ENCODE measurements at places on chromosomes 13 and 19.

- DNase-seq = no peak
Observed at GRCh38 chr13:83752141-83752540, 130.1 kb downstream of the SLITRK1 start.

GRCh38 chr19:1752009-1752756 is 1.1 kb upstream of the ONECUT3 start:
- DNase-seq = no peak

DNA sequence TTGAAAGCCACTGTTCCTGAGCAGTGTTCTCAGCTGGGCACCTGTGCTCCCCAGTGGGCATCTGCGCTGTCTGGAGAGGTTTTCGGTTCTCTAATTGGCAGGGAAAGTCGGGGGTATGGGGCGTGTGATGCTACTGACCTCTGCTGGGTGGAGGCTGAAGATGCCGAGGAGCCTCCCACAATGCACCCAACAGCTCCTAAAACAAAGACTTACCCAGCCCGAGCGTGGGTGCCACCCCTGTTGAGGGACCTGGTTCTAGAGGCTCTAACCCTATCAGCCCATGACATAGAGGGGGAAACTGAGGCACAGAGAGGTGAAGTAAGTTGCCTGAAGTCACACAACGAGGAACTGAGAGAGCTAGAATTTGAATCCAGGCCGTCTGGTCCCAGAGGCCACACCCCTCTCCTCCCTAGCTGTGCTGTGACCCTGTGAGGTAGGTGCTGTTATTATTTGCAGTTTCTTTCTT is 2.3 kb downstream of the SPACA4 start:
- no peak for DNase-seq

GRCh38 chr19:54319049-54319448 is 6.1 kb upstream of the LILRA5 start:
- DNase-seq = no peak

GRCh38 chr19:17052439-17052838 is 22.8 kb downstream of the HAUS8 start:
- no peak for DNase-seq

DNA sequence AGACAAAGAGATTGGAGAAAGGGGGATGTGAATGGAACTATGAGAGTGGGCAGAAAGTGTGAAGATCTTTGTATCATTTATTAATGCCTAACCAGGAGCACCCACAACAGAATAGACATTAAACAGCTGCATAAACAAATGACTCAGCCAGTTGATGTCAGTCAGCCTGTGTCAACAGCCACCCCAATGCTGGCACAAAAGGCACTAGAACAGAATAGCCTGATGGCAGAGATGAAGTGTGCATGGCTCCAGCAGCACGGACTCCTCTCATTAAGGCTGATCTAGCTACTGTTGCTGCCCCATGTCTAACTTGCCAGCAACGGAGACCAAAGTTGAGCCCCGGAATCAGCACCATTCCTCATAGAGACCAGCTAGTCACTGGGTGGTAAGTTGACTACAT is 7.8 kb downstream of the CPB2 start:
- no peak for DNase-seq

GRCh38 chr13:98365302-98365701 is 188.2 kb upstream of the RNF113B start:
- DNase-seq = no peak

GRCh38 chr19:29445246-29445645 is 80.5 kb upstream of the VSTM2B start:
- no peak for DNase-seq

GRCh38 chr19:720345-721160 is 11.8 kb downstream of the PALM start:
- no peak for DNase-seq

- DNase-seq = no peak
Observed at GRCh38 chr19:45890877-45891276, 4.9 kb upstream of the IRF2BP1 start.

GRCh38 chr19:8423817-8424223 is 10.7 kb downstream of the MARCHF2 start:
- DNase-seq = no peak

GRCh38 chr19:33482476-33482875 is 39.1 kb downstream of the PEPD start:
- no peak for DNase-seq

DNA sequence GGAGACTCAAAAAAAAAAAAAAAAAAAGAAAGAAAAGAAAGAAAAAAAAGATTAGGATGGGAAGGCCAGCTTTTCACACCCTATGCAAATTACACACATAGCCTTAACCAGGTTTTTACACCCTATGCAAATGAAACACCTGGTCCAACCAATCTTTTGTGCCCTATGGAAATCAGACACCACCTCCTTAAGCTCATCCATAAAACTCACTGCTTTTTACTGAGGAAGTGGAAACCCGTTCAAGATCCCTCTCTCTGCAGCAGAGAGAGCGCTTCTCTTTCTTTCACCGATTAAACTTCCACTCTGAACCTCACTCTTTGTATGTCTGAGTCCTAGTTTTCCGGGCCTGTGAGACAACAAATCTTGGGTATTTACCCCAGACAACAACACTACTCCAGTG is 25.3 kb upstream of the HOMER3 start:
- no peak for DNase-seq

DNA sequence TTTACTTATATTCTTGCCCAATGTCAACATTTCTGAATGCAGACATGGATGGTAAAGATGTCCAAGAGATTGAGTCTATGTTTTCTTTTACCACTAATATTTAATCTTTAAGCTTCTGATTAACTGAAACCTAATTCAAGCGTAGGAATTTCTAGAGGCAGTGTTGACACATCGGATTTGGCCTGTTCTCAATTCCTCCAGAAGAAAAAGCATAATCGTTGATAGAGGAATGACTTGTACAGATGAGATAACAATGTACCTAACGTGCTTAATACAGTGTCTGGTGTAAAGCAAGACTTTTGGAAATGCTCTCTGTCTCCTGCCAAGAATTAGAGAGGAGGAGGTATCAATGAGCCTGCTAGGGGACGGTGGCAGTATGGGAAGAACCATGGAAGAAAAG is 35.2 kb downstream of the SLC15A1 start:
- DNase-seq = no peak

GRCh38 chr13:34034411-34034810 is 216.5 kb downstream of the RFC3 start:
- no peak for DNase-seq

GRCh38 chr13:98198683-98199082 is 21.6 kb upstream of the RNF113B start:
- DNase-seq = no peak

DNA sequence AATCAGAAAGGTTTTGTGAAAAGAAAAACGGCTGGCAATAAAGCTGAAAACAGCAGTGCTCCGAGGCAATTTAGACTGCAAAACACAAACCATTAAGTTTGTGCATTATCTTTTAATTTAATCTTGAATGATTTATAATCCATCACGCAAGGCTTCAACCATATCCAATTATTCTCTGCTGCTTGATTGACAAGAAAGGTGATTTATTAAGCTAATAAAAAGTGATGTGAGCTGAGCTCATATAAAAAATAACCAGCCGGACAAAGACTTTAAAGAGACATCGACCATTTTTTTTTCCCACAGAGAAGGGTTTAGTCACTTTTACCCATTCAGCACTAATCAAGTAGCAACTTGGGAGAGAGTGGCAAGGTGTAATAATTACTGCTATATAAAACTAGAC is 33.6 kb downstream of the TSHZ3 start:
- DNase-seq = no peak

GRCh38 chr13:50599927-50600326 is 243.6 kb downstream of the DLEU7 start:
- no peak for DNase-seq

DNA sequence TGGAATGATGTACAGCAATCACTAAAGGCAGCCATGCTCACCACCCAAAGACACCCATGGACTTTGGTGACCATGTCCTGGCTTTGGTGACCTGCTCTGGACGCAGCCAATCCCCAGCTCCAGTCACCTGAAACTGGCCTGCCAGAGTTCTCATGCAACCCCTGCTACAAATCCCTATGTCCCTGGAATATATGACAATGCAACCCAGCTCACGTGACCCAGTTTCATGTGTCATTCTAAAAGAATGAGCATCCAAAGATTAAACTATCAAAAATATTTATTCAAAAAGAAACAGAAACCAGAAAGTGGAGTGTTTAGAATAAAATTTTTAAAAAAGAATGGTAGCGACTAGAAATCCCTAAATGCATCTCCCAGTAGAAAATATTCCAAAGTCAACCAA is 203.3 kb upstream of the IRS2 start:
- no peak for DNase-seq

GRCh38 chr19:6056282-6056741 is 54.0 kb downstream of the RFX2 start:
- DNase-seq = no peak

DNA sequence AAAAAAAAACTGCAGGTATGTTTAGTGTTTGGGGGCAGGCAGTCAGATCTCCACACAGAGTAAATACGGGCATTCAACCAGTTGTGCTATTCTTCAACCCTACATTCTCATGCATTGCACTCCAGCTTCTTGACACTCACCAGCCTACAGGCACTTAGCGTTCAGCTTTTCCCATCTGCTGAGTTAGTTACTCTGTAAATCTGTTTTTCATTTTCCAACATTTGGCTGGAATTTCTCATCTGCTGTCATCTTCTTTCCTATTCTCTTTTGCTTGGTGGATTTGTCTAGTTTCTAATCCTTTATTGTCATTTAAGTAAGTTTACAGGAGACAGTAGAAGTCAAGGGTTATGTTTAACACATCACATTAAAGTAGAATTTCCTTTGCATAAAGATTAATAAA is 1318.9 kb downstream of the OLFM4 start:
- no peak for DNase-seq
